ENCODE measurements at places on chromosomes 1 and 21.

GRCh38 chr1:93672477-93673162, 9.0 kb downstream of the BCAR3 start:
- DNase-seq, result no peak

- no peak for DNase-seq
Observed at GRCh38 chr1:229339520-229339919, 3.3 kb downstream of the CCSAP start.

GRCh38 chr1:94117259-94117851, 3.6 kb downstream of the ABCA4 start:
- no peak for DNase-seq

DNA sequence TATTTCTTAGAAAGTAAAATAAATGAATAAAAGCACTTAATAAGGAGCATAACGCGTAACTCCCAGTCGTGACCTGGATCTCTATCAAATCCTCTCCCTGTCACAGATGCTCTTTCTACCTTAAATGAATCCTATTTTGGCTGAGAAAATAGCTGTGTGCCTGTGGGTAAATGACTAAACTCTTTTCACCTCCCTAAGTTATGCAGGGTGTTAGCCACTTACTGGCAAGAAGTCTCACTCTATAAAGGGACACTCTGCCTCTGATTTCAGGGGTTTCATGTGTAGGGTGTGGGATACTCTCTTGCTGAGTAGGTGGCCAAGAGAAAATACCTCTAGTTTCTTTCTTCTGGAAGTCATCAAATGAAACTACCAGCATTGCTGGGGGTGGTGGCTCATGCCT, 24.3 kb upstream of the PPP1R15B start:
- no peak for DNase-seq

DNA sequence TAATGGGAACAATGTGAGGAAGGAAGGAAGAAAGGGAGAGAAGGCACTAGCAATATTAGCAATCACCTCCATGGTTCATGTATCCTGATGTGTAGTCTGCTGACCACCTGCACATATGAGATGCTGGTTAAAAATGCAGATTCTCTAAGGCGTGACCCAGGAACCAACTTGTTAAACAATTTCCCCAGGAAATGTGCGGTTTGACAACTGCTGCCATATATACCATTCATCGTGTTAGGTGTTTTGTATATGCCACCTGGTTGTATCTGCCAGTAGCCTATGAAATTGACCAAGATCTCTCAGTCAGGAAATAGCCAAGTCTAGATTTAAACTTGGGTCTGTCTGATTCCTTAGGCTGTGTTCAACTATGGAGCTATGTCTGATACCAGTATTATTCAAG, 4.1 kb downstream of the SEMA4A start:
- DNase-seq, result no peak

GRCh38 chr1:112446411-112446810, 50.4 kb downstream of the CTTNBP2NL start:
- DNase-seq, result no peak

- DNase-seq, result no peak
Observed at GRCh38 chr1:218869276-218869675, 304.4 kb upstream of the LYPLAL1 start.

- no peak for DNase-seq
Observed at GRCh38 chr1:119375366-119375765, 6.8 kb downstream of the HAO2 start.

DNA sequence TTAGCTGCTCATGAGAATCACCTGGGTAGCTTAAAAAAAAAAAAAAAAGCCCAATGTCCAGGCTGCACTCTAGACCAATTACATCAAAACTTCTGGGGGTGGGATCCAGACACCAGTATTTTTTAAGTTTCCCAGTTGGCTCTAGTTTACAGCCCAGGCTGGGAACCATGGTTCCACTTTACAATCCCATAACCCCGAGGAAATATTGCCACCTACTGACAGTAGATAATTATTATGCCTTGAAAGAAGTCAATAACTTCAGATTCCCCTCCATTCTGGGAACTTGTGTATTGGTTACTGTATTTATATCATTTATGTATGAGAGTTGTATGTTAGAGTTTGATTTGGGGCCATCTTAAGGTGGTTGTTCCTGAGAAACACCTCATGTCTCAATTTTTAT, 100.2 kb downstream of the SPATA46 start:
- DNase-seq, result no peak

GRCh38 chr1:172894349-172895049, 156.2 kb downstream of the TNFSF18 start:
- no peak for DNase-seq

GRCh38 chr1:246775531-246776385, 51.5 kb downstream of the SCCPDH start:
- DNase-seq, result no peak

DNA sequence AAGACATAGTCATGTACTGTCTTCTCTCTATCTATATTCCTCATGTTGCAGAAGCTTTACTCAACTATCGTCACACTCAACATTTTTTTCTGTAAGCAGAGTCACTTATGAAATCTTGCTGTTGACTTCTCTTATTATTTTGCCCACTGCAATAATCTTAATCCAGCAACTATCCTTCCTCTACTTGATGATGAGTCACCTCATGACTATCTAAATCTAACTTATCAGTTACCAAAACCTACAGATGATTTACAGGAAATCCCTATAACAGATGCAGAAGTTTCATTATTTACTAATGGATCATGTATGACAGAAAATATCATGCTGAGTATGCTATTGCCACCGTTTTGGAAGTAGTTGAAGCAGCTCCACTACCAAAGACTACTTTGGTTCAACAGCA, 378.9 kb downstream of the DUSP10 start:
- DNase-seq, result no peak

- DNase-seq, result no peak
Observed at GRCh38 chr1:51301152-51301843, 29.1 kb downstream of the TTC39A start.

- no peak for DNase-seq
Observed at GRCh38 chr1:234745276-234745675, 135.3 kb upstream of the IRF2BP2 start.

- no peak for DNase-seq
Observed at GRCh38 chr1:152759453-152760173, 1.8 kb downstream of the KPRP start.

DNA sequence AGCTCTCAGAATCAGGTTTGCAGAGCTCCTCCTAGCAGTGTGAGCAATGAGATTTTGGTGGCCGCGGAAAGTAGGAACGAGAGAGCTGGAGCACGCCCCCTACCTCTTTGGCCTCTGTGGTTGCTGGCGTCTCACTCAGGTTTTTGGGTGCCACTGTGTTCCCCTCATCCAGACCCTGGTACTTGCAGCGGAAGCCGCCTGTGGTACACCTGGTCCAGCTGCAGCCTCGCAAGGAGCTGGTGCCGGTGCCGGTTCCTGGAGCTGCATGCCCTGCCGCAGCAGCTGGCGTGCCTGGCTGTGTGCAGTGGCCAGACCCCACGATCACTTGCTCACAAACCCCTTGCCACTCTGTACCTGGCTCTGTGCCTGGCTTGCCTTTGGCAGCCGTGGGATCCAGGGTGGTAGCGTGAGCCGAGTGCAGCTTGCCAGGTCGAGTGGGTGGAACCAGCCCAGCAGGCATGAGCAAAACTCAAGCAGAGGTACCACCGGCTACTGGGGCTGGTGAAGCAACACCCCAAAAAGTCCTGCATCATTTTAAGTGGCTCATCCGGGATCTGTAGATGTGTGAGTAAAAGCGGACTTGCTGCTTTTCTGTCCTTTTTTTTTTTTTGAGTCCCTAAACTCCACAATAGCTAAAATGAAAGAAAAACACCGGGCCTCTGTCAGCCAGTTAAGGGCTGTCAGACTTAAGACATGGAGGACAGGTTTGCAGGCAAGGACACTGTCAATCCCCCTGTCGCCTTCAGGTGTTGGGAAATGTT, 844.9 kb downstream of the KCNT2 start:
- no peak for DNase-seq

GRCh38 chr1:13865851-13866250, 165.9 kb downstream of the PRDM2 start:
- DNase-seq, result no peak

DNA sequence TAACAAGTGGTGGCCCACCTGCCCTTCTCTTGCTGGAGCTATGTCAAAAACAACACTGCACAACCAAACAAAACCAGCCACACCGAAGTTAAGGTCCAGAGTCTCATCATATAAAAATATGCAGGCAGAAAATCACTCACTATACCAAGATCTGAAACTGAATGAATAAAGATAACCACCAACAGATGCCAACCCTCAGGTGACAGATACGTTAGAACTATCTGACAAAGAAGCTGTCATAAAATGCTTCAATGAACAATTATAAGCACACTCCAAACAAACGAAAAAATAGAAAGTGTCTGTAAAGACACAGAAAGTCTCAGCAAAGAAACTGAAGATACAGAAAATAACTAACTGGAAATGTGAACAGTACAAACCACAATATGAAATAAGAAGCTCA, 14.0 kb downstream of the ZNF496 start:
- no peak for DNase-seq

DNA sequence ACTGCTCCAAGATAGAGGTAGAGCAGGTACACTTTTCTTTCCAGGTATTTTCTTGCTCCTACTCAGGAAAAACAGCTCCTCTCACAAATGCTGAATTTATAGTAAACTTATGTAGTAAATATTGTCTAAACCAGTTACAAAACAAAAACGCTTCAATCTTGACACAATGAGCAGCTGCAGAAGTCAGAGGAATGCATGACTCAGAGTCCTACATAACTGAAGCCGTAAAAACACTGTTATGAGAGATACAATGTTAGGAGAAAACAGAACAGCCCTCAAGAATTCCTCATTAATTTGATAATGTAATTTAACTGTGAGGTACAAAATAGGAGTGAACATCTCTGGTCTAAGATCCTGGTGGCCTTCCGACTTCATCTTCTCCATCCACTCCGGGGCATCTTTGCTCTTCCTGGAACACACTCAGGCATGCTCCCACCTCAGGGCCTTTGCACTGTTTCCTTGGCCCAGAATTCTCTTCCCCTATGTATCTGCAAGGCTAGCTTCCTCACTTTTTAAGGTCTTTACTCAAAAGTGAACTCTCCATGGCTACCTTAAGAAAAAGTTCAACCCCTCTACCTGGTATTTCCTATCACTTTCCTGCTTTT, 138.5 kb downstream of the SLC45A1 start:
- no peak for DNase-seq

DNA sequence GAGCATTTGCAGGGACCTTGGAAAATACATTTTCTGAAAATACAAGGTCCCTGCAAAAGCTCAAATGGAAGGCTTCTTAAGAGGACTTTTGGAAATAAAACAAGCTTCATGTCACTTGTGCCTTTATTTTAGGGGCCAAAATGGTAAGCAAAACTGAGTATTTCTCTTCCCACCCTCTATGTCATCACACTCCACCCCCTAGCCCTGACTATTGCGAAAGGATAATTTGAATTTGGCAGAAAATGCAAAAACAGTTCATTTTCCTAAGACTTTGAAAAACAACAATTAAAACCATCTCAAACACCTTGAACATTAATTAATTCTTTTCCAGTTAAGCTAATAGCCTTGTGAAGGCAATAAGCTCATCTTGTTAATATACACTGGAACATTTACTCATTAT, 201.7 kb downstream of the TM2D1 start:
- no peak for DNase-seq

GRCh38 chr1:32335535-32335789, 571 bp downstream of the MARCKSL1 start:
- DNase-seq, result no peak

DNA sequence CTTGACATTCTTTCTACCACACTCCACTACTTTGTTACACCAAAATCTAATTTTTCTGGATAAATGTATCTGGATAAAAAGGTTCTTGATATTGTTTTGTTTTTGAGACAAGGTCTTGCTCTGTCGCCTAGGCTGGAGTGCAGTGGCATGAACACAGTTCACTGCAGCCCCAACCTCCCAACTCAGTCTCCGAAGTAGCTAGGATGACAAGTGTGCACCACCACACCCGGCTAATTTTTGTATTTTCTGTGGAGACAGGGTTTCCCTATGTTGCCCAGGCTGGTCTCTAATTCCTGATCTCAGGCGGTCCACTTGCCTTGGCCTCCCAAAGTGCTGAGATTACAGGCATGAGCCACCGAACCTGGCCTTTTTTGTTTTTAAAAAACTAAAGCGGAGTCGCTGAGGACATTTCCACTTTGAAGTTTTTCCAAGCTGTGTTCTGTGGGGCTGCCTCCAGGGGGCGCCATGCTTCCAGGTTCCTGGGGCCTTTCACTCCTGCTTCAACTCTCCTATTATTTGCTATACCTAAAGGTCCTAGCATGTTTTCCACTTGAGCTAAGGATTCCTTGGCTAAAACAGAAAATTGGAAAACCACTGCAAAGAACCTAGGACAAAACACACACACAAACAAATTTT, 14.1 kb upstream of the NCMAP start:
- DNase-seq, result no peak

GRCh38 chr1:229226796-229227195, 44.1 kb upstream of the RAB4A start:
- no peak for DNase-seq

- DNase-seq, result no peak
Observed at GRCh38 chr1:111585447-111586086, 34.0 kb upstream of the RAP1A start.

DNA sequence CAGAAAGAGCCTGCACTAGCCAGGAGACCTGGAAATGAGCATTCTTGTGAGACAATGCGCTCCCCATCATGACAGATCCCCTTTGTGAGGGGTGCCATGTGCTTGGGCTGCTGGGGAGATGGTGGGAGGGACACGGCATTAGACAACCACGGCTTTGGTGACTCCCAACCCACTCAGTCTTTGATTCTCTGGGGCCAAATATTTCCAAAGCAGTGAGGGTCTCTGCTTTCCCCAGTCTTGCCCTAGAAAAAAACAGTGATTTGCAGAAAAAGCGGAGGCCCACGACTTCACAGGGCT, 10.2 kb downstream of the SLC45A3 start:
- DNase-seq, result no peak

- no peak for DNase-seq
Observed at GRCh38 chr1:71074681-71075080, 6.2 kb downstream of the ZRANB2 start.

DNA sequence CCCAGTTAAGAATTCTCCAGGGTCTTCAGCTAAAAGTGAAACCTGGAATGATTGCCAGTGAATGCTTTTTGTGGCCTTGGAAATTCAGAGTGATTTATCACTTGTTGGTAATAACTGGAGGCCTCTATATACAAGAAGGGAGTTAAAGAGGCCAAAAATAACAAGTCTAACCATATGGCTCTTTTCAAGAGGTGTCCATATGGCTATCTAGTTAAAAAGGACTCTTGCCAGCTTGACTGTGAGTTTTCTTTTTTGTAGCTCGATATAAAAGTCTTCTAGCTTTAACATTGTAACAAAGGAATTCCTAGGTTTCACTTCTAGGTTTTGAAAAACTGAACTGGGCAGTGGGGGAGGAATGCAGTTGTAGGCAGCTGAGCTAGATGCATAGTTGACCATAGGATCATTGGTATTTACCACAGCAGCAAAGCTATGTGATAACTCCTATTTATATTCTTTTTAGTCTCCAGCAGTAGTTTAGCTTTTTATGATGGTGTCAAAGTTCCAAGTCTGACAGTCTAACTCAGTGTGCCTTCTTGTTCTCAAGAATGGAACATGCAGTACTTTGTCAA, 44.4 kb downstream of the CACHD1 start:
- no peak for DNase-seq

- no peak for DNase-seq
Observed at GRCh38 chr1:228809621-228810394, 74.5 kb downstream of the RHOU start.

- no peak for DNase-seq
Observed at GRCh38 chr1:247296599-247297180, 35.0 kb downstream of the ZNF496 start.
